Fibroblast of skin of scalp (primary cell): ENCODE measurements at places on chromosomes 7 and 10.
A peak's percentile ranks its signal among the peaks of the same experiment; 100 is the strongest.

DNA sequence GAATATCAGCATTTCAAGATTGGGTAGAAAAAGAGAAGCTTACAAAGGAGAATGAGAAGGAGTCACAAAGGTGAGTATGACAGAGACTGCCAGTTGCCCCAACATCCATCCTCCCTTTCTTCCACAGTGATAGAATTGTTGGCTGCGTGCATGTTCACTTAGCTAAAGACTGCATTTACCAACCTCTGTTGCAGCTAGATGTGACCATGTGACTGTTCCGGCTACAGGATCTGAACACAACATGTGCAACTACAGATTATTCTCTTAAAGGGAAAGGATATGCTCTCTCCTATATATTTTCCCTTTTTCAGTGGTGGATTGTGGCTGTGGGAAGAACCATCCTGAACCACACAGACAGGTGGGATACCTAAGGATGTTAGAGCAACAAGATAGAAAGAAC lies 60.5 kb upstream of the ZNRF2 start:
- no peak for DNase-seq

DNA sequence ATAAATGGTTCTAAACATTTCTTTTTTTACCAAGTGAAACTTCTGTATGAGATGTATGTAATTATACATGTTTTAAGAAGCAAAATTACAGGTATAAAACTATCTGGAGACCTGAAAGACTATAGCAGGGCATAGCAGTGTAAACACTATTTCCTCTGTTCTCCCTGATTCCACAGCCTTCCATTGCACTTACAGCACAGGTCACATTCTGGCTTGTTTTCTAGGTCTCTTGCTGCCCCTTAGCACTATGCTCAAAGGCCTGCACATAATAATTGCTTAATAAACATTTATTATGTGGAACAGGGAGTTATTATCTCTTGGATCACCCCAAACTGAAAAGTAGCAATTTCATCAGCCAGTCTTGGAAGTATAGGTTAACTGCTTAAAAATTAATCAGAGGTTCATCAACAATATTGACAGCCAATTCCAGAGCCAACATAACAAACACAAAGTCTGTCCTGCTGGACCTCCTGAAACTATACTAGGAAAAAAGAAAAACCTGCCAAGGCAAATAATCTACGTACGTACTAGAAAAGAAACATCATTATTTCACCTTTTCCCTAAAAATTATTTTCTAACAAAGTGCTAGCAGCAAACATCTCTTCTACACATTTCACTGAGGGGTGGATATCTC lies 43.2 kb downstream of the PANK1 start:
- DNase-seq = no peak

- DNase-seq = no peak
Observed at GRCh38 chr7:86768394-86768793, 124.7 kb downstream of the GRM3 start.

DNA sequence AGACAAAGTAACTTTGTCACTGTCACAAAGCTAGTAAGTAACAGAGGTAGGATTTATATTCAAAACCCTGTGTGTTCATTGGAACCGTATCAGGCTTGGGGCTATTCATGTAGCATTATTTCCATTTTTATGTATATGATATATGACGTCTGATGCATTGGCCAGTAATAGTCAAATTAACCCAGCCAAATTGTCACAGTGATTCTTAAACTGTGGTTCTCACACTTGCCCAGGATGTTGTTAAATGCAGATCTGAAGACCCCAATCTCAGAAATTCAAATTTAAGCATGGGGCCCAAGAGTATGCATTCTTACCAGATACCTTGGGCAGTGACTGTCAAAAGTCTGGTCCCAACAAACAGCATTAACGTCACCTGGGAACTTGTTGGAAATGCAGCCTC lies 63.9 kb downstream of the C1GALT1 start:
- DNase-seq = no peak

GRCh38 chr10:70066190-70066589 lies 13.5 kb downstream of the MACROH2A2 start:
- DNase-seq = no peak

DNA sequence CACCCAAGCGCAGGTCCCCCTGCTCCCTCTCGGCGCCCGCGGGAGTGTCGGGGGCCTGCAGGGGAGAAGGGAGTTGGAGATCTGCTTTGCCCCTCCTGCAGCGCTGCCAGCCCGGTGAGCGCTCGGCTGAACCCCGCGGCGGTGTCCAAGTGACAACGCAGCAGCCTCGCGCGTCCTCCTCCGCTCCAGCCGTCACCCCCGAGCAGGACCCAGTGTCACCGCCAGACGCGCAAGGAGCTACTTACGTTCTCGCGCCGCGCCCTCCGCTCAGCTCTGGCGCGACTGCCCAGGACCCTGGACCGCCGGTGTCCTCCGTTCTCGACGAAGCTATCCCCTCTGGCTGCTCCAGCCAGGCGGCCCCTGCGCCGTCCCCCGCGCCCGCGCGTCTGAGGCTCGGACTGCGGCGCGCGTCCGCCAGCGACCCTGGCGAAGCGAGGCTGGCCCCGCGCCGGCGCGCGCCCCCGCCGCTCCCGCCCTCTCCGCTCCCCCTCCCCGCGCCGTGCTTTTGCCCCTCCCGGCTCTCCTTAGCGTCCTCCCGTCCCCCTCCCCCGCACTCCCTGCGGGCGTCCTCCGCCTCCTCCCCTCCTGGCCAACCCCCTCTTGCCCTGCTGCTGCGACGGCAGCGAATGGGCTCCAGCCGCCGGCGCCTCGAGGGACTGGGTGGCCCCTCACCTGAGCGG lies at the start of gene NRCAM:
NRCAM (minus strand) TSS at position 439 of the 680 bp plus-strand sequence. CDS start 216,372 bp downstream, outside the sequence.
- peak; percentile 17 for DNase-seq

GRCh38 chr10:60614363-60614762 lies 163.9 kb upstream of the CDK1 start:
- no peak for DNase-seq

- DNase-seq = no peak
Observed at GRCh38 chr10:132511121-132512051, 26.2 kb upstream of the INPP5A start.

DNA sequence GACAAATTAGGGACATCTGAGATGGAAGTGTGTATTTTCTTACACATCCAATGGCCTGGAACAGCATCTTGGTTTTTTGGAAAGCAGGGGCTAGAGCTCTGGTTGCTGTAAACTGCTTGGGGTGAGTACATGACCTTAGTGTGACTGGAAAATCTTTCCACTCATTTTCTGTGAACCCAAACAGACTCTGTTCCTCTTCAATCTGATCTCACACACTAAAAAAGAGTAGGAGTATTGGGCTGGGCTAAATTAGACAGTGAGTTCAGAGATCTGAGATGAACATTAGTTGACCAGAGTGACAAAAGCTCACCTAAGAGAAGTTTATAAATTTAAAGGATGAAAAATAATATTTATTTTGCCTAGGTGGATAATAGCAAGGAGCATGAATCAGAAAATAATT lies 59.2 kb downstream of the OR13A1 start:
- DNase-seq = no peak

DNA sequence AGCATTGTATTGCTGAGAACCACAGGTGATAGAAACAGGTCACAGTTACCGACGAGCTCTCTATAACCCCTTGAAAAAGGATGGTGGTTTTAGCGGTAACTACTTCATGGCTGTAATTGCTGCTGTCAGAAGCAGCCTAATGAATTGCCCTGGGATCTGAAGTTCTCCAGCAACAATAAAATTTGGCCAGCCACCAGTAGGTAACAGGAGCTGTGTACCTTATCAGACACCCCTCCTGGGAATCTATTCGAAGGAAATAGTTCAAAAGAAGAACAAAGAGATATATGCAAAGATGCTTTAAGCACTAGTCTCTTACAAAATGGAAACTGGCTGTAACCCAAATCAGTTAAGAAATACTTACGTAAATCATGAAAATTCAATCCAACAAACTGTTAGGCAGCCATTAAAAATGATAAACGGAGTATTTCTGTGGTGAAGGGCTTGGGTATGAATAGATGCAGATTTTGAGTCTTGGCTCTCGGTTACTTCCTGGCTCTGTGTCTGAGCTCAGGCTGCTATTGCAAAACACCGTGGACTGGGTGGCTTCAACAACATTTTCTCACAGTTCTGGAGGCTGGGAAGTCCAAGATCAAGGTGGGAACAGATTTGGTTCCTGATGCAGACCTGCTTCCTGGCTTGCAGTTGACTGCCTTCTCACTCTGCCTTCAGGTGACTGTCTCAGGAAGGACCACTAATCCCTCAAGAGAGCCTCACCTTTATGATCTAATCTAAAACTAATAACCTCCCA lies 1.6 kb downstream of the MSRB2 start:
- peak; percentile 10 for DNase-seq

DNA sequence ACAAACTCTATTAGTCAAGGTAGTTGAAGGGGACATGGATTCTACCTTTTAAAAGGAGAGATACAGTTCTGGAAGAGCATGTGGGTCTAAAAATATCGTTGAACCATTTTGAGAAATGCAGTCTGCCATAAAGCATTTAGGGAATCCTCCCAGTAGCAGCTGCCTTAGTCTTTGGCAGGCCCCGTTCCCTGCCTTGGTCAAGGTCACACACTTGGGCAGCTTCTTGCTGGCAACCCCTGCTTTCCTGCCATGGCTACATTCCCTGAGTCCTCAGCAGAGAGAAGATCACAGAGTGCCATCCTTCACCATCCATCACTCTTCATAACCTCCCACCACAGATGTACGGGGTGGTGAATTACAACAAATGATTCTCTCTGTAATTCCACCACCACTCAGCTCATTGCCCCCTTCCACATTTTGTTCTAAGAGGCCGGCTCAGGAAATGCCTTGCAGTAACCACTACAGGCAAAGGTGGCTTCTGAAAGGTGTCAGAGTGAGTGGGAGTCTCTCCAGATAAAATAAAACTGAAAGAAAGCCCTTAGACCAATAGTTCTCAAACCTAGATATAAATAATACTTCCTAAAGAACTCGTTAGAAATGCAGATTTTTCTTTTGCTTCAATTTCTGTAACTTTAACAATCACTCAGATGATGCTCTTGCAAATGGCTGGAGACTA lies 121.4 kb upstream of the STK17A start:
- no peak for DNase-seq

GRCh38 chr10:79128923-79129305 lies 60.1 kb downstream of the ZMIZ1 start:
- no peak for DNase-seq

DNA sequence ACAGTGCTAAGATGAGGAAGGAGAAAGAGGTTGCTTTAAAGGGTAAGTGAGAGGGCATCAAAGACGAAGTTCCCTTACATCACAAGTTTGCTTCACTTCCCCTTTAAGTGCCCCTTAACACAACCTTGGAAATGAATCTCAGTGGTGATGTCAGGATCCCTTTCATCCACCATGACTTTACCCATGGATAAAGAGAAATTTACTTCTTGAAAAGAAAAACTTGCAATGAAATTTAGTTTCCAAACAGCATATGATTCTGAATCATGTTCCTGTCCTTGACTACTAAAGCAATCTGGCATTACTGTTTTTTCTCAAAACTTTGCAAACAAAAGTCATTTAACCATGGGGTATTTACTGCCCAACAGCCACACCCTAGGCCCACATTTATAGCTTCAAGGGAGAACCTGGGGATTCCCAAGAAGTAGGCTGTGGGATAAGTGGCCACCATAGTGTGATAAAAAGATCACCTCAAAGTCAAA lies 135.9 kb downstream of the ITGB8 start:
- no peak for DNase-seq

GRCh38 chr10:7686351-7687171 lies 16.6 kb upstream of the ITIH2 start:
- DNase-seq = no peak

DNA sequence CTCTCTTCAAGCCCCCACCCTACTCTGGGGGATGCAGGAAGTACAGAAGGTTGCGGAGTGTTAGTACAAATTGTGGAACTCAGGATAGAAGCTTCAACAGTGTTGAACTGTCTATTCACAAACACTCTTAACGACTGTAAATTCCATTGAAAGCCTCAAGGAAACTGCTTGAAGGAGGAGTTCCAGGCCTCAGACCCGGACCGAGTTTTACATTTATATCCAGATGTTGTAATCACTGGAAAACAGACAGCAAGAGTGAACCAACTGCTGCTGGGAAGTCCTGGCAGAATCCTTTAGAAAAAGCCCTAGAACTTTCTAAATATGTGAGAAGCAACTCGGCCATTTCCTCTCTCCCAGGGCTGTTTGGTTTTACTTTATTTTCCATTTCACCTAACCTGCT lies 84.1 kb upstream of the LRRC18 start:
- DNase-seq = no peak

DNA sequence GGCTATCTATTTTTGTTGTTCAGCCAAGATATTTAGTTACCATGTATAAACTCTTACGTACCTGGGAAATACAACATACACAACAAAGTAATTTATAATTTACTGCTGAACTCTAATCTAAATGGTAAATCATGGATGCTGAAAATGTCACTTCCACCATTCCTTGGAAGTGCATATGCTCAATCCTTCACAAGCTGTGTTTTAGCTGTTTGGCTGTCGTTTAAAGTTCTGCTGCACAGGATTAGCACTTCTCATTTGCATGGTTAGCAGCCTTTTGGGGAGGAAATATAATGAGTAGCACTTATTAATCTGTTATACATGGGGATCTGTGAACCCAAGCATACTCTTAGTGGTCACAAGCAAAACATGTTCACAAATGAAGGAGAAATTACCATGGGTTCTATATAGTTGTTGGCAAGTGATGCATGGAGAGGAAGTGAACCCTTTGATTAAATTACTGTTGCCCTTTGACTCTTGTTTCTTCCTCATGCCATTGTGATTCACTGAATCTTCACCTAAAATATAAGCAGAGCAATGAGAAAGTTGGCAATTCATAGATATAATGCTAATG lies 18.5 kb downstream of the PIK3CG start:
- no peak for DNase-seq

DNA sequence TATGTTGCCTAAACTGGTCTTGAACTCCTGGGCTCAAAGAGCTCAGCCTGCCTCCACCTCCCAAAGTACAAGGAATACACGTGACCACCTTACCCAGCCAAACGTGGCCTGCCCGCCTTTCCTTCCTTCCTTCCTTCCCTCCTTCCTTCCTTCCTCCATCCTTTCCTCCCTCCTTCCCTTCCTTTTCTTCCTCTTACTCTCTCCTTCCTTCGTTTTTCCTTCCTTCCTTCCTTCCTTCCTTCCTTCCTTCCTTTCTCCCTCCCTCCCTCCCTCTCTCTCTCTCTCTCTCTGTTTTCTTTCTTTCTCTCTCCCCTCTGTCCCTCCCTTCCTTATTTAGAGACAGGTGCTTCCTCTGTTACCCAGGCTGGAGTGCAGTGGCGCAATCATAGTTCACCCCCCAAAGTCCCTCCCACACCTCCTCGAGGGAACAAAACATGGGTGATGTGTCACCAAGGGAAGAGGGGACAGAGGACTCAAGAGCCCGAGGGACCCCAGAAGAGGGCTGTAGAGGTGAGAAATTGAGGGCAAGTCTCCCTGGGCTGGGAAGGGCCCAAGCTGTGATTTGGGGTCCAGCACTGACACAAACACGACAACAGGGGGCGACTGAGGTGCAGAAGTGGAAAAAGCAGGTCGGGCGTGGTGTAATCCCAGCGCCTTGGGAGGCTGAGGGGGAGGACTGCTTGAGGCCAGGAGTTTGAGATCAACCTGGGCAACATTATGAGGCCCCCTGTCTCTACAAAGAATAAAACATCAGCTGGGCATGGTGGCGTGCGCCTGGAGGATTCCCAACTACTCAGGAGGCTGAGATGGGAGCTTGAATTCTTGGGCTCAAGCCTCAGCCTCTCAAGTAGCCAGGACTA lies 28.1 kb downstream of the EPHB4 start:
- peak; percentile 68 for DNase-seq

- no peak for DNase-seq
Observed at GRCh38 chr7:128172151-128172550, 68.9 kb upstream of the LEP start.

- peak; percentile 75 for DNase-seq
Observed at GRCh38 chr7:14761510-14762296, 140.8 kb downstream of the DGKB start.
